ENCODE measurements at places on chromosomes 13 and 19. TPM values are rescaled to one million over a fixed set of nuclear protein-coding genes. Genes with fewer than 3 reads are reported as not detected.
A peak's percentile ranks its signal among the peaks of the same experiment; 100 is the strongest.

The IGFL2 gene
- total RNA-seq = not detected

The ZNF101 gene
- total RNA-seq = 3.8 TPM

The IGFL3 gene
- not detected for total RNA-seq

The BST2 gene
- total RNA-seq = 54.7 TPM

The ZNF583 gene
- total RNA-seq = 5.0 TPM

The ZNF57 gene
- total RNA-seq = 4.8 TPM

The METTL21C gene
- total RNA-seq = not detected

The MUC16 gene
- not detected for total RNA-seq

The NLRP4 gene
- total RNA-seq = not detected

DNA sequence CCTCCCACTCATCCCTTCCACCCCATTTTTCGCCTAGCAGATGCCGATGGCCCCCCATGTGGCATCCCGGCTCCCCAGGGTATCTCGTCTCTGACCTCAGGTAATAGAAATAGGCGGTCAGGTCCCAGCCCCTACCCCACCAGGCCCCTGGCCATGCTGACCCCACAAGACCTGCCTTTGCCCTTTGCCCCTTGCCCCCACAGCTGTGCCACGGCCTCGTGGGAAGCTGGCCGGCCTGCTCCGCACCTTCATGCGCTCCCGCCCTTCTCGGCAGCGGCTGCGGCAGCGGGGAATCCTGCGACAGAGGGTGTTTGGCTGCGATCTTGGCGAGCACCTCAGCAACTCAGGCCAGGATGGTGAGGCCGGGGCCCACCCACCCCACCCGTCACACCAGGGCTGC is 5.4 kb downstream of the ARHGAP33 start:
- H3K36me3 ChIP-seq = peaks cover 10% of the 10 kb centered on the region
- H3K27me3 ChIP-seq = no peaks in the 10 kb centered on the region
- no peak overlapping the region for H3K4me3 ChIP-seq
- H3K4me1 ChIP-seq = no peaks in the 10 kb centered on the region

DNA sequence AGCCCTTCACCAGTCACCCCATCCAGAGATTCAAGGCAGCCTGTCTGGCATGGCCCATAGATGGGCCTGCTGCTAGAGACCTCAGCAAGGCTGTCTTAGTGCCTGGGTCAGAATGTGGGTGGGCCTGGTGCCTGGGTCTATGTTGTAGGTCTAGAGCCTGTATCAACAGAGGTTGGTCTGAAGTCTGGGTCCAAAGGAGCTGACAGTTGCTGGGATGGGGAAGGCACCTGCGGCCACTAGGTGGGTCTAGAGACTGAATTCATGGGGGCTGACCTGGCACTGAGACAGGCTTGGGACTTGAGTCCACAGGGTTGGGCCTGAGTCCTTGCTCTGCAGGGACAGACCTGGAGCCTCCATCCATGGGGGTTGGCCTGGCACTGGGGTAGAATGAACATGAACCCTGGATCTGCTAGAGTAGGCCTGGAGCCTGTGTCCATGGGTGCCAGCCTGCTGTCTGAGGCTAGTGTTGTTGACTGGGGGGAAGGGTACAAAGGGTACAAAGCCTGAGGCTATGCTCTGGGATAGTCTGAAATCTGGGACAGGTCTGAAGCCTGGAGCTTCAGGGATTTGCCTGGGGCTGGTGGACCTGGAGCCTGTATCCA is 516.8 kb downstream of the OLFM4 start:
- H3K4me1 ChIP-seq = no peaks in the 10 kb centered on the region
- no peaks in the 10 kb centered on the region for H3K36me3 ChIP-seq
- H3K27me3 ChIP-seq = no peaks in the 10 kb centered on the region

- no peaks in the 10 kb centered on the region for H3K27me3 ChIP-seq
- no peak overlapping the region for H3K4me3 ChIP-seq
- peak overlapping the region; percentile 86 for H3K27ac ChIP-seq
- H3K36me3 ChIP-seq = peaks cover 28% of the 10 kb centered on the region
Measured at GRCh38 chr19:39427707-39428106, 8.0 kb downstream of the RPS16 start.

DNA sequence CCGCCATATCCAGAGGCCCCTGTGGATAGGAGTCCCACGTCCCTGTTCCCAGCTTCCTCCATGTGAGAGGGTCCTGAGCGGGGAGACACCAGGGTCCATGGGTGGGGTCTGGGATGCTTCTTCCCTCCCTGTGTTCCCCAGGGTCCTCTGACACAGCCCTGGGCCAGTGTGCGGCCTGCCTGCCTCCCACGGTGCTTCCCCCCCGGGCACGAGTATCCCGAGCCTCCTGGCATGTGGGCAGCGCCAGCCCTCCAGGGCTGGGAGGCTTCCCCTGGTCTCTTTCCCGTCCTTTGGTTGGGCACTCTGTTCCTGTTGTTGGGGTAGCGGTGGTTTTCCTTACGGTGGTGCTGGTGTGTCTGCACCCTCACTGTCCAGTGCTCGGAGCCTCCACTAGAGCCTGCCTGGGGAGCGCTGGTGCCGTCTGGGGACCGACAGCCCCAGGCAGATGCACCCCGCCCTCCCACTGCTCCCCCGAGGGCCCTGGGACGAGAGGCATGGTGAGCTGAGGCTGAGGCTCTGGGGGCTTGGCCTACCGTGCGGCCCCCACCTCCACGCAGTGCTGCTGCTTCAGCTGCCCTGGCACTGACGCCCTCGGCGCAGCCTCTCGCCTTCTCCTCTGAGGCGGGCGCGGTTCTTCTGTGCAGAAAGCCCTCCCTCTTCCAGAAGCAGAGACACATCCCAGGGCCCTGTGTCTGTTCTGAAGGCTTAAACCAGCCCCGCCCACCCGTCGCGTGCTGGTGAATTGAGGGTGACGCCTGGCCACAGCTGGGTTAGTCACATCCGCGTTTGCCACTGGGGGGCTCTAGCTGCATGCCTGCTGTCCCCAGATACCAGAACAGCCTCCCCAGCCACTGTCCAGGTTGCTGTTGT is 27.9 kb downstream of the PLEKHJ1 start:
- peak overlapping the region; percentile 9 for H3K27ac ChIP-seq
- peak; percentile 83 for DNase-seq
- peaks cover 57% of the 10 kb centered on the region for H3K36me3 ChIP-seq
- no peaks in the 10 kb centered on the region for H3K27me3 ChIP-seq

- no peak overlapping the region for H3K4me3 ChIP-seq
- no peaks in the 10 kb centered on the region for H3K27me3 ChIP-seq
- H3K36me3 ChIP-seq = no peaks in the 10 kb centered on the region
- no peaks in the 10 kb centered on the region for H3K4me1 ChIP-seq
- no peak for DNase-seq
- H3K27ac ChIP-seq = no peak overlapping the region
Measured at GRCh38 chr19:41156207-41156606, 36.8 kb upstream of the CYP2S1 start.

GRCh38 chr19:32924200-32924599 is 47.6 kb downstream of the CEP89 start:
- H3K27ac ChIP-seq = no peak overlapping the region
- H3K27me3 ChIP-seq = no peaks in the 10 kb centered on the region
- no peak for DNase-seq
- H3K4me3 ChIP-seq = no peak overlapping the region
- H3K36me3 ChIP-seq = peaks cover 49% of the 10 kb centered on the region

DNA sequence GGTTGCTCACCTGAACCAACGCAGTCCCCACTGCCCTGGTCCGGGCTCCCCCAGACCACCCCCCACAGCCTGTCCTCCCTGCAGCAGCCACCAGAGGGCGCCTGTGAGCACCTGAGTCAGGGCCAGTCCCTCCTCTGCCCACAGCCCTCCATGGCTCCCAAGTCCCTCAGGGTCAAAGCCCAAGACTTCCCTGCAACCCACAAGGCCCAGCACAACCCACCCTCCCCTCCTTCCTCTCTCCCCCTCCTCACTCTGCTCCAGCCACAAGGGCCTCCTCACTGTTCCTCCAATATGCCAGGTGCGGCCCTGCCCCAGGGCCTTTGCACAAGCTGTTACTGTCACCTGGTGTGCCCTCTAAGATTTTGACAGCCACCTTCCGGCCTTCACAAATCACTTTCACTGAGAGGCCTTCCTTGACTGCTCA is 10.9 kb downstream of the GNA15 start:
- peak; percentile 81 for DNase-seq
- no peak overlapping the region for H3K4me3 ChIP-seq
- no peaks in the 10 kb centered on the region for H3K36me3 ChIP-seq
- H3K4me1 ChIP-seq = peaks cover 6% of the 10 kb centered on the region

DNA sequence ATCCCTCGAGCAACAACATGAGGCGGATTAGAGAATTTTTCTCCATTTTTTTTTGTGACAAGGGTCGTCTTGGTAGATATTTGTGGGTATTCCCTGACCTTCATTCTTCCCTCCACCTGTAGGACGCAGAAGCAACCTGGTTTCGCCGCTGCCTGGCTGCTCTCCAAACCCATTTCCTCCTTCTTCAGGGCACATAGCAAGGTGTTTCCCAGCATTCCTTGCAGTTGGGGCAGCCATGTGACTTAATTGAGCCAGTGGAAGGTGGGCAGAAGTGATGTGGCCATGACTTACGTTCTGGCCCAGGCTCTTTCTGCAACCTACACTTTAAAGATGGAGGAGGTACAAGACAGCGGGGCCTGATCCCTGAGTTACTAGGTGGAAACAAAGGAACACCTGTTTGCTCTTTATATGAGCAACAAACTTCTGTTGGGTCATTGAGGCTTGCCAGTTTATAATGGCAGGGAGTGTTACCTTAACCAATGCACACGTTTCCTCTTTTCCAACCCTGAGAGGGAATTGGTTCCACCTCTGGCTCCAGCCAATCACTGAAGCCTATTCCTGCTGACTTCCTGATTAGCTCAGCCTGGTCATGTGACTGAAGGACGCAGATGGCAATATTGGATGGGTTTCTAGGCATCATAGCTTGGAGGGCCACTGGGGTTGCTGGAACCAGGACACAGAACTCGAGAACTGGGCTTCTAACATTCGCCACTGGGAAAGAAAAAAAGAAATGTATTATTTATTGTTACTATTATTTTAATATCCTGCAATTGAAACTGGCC is 30.8 kb upstream of the ZNRF4 start:
- no peaks in the 10 kb centered on the region for H3K36me3 ChIP-seq
- no peaks in the 10 kb centered on the region for H3K4me1 ChIP-seq
- no peaks in the 10 kb centered on the region for H3K27me3 ChIP-seq
- no peak overlapping the region for H3K27ac ChIP-seq
- H3K4me3 ChIP-seq = no peak overlapping the region

DNA sequence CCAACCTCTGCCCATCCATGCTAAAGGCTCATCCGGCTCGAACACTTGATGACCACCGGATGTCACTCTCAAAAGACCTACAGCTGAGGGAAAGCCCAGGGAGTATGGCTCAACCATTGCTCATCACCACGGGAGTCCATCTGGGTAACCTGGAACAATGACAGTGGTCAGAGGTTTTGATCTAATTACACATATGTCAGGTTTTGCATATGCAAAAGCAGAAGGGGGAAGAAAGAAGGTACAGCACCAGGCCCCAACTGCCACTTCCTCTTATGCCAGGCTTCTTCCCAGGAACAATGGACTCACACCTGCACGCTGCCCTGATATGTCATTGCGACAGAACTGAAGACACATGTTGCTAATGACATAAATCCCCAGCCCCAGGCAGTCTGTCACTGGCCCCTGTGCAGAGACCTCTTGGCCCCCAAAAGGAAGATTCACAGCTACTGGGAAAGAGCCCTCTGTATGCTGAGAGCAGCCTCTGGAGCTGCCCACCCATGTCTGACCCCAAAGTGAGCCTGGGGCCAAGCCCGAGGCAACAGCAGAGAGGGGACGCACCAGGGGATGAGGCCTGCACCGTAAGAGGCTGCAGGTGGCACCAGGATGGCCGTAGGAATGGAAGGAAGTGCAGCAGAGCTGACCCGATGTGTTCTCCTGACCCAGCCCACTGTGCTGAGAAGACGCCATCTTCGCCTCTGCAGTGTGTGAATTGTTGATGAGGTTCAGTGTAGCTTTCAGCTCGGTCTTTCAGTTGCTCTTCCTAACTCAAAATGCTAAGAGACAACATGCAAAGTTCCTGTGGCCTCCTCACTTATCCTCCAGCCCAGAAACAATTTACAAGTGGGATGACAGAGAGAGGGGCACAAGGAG is 26.3 kb downstream of the EPS15L1 start:
- peak overlapping the region; percentile 80 for H3K27ac ChIP-seq
- peaks cover 74% of the 10 kb centered on the region for H3K4me1 ChIP-seq
- H3K4me3 ChIP-seq = no peak overlapping the region
- no peaks in the 10 kb centered on the region for H3K27me3 ChIP-seq
- no peak for DNase-seq

GRCh38 chr13:97274829-97275649 is 52.9 kb downstream of the MBNL2 start:
- no peaks in the 10 kb centered on the region for H3K27me3 ChIP-seq
- no peak overlapping the region for H3K4me3 ChIP-seq
- peak; percentile 33 for DNase-seq

GRCh38 chr13:108769213-108770070 is 140.0 kb downstream of the MYO16 start:
- no peak overlapping the region for H3K4me3 ChIP-seq
- no peaks in the 10 kb centered on the region for H3K36me3 ChIP-seq
- H3K4me1 ChIP-seq = no peaks in the 10 kb centered on the region
- no peak overlapping the region for H3K27ac ChIP-seq

- no peak overlapping the region for H3K4me3 ChIP-seq
- H3K4me1 ChIP-seq = peaks cover 33% of the 10 kb centered on the region
- H3K27me3 ChIP-seq = peaks cover 30% of the 10 kb centered on the region
- no peaks in the 10 kb centered on the region for H3K36me3 ChIP-seq
- no peak for DNase-seq
Measured at GRCh38 chr19:51016798-51017683, 2.5 kb downstream of the KLK10 start.

GRCh38 chr19:49210901-49211451 is 53.4 kb downstream of the TRPM4 start:
- H3K27ac ChIP-seq = no peak overlapping the region
- H3K36me3 ChIP-seq = peaks cover 34% of the 10 kb centered on the region
- H3K4me3 ChIP-seq = no peak overlapping the region
- H3K4me1 ChIP-seq = peaks cover 10% of the 10 kb centered on the region

Measured in heart left ventricle (tissue), 16 donors.